ENCODE measurements at places on chromosomes 16 and 17. TPM values are rescaled to one million over a fixed set of nuclear protein-coding genes. Genes with fewer than 3 reads are reported as not detected.

- H3K27ac ChIP-seq: no peak overlapping the region
- peak; percentile 61 for DNase-seq
- no peaks in the 10 kb centered on the region for H3K4me1 ChIP-seq
- no peaks in the 10 kb centered on the region for H3K27me3 ChIP-seq
- no peaks in the 10 kb centered on the region for H3K36me3 ChIP-seq
These were observed 26.8 kb downstream of the GP2 start for GRCh38 chr16:20300312-20301097.

DNA sequence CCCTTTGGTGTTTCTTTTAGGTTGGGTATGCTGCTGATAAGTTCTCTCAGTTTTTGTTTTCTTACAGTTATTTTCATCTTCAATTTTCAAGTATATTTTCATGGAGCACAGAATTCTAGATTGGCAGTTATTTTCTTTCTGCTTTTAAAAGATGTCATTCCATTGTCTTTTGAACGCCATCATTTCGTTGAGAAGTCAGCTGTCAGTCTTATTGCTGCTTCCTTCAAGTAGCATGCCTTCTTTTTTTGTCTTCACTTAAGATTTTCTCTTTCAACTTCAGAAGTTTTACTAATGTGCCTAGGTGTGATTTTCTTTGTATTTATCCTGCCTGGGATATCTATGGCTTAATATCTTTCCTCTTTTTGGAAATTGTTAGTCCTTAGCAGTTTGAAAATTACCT lies 262.2 kb upstream of the PMFBP1 start:
- DNase-seq: peak; percentile 17
- H3K36me3 ChIP-seq: no peaks in the 10 kb centered on the region
- H3K4me3 ChIP-seq: no peak overlapping the region

DNA sequence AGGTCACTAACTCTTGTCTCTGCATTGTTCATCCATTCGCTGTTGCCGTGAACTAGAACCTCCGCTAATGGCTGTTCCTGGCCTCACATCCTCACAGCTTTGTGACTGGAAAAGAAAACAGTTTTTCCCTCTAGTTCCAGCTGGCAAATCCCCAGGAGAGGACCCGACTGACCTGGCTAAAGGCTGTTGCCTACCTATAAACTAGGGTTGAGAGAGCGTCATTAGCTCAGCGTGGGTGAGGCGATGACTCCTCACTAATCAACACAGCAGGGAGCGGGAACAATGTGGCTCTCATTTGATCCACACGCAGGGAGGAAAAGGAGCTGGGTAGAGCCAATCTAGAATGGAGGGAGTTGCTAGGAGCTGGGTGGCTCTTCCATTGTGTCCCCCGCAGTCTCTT lies 282.1 kb upstream of the IRX5 start:
- H3K27ac ChIP-seq: peak overlapping the region; percentile 10
- H3K4me1 ChIP-seq: peaks cover 7% of the 10 kb centered on the region
- no peaks in the 10 kb centered on the region for H3K27me3 ChIP-seq
- no peak for DNase-seq
- no peak overlapping the region for H3K4me3 ChIP-seq

DNA sequence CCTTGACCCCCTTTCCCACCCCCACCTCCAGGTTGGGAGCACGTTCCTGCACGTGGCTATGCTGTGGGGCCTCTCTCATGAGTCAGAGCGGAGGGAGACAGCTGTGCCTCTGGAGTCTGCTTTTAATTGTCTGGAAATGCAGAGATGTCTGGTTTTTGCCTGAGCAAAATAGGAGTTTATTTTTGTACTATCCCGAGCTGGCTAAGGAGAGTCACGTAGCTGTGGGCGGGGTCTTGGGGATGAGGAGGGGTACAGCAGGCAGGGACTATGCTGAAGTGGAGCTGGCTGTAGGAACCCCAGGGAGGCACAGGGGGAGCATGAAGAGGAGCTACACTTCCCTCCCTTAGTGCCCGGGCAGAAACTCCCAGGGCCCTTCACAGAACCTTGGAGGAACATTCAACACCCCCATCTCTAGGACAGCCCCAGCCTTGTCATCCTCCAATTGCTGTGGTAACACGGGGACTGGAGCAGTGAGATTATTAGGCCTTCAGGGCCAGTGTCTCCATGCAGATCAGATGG lies 44.7 kb upstream of the LGALS9 start:
- no peak for DNase-seq
- H3K27ac ChIP-seq: no peak overlapping the region
- H3K27me3 ChIP-seq: no peaks in the 10 kb centered on the region
- peaks cover 1% of the 10 kb centered on the region for H3K36me3 ChIP-seq
- no peak overlapping the region for H3K4me3 ChIP-seq

Gene UMOD
- total RNA-seq: not detected

Gene OTOP2
- total RNA-seq: not detected

Gene FBXL16
- 5.9 TPM for total RNA-seq

Gene RCVRN
- not detected for total RNA-seq
